ENCODE measurements at places on chromosomes 11 and 22.

GRCh38 chr22:49439373-49439772, 388.3 kb downstream of the BRD1 start:
- no peak for DNase-seq

DNA sequence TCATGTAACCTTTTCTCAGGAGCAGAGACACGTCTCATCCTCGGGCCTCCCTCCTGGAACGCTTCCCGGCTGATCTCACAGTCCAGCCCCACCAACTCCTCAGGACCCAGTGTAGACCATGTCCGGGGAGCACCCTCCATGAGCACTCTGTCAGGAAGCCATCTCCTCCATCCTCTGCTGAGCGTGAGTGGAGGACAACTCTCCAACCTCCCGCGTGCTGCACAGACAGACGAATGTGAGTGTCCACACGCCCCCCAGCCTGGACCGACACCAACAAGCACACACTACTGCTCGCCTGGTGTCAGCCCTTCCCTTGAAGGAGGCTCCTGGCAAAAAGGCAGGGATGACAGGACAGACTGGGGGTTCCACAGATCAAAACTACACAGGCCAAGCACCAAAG, 86.6 kb downstream of the SHANK2 start:
- DNase-seq: no peak

- DNase-seq: no peak
These were observed 35.8 kb downstream of the SC5D start for GRCh38 chr11:121328176-121328966.

GRCh38 chr11:116104498-116105174, 600.4 kb upstream of the CADM1 start:
- DNase-seq: no peak

DNA sequence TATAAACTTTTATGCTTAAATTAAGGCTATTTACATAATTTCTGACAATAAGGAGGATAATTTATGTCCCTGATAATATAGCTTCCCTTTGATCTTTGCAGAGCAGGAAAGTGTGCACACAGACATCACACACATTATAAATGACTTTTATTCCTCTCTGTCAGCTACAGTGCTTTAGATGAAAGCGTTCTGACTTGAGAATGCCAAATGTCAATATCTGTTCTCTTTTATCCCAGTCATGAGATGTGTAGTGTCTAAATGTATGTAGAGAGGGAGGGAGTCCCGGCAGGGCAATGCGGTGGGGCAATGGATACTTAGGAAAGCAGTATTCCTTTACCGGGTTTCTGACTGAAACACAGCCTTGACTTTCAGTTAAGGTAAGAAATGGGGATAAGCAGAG, 225.4 kb upstream of the CHORDC1 start:
- DNase-seq: no peak
